ENCODE measurements at places on chromosomes 13 and 19.
A peak's percentile ranks its signal among the peaks of the same experiment; 100 is the strongest.

DNA sequence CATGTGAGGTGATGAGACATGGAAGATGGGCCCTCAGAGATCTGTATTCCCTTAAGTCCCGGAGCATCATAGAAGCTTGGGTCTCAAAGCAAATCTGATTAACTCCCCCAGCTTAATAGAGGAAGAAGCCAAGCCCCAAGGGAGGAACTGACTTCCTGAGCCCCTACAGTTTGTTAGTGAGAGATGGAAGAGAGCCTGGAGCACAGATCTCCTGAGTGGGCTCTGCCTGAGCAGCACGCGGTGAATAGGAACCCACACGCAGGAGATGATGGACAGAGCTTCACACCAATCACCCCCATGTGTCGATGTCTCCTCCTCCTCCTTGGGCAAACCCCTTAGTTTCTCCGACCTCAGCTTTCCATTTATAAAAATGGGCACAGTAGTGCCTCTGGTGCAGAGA is 50.1 kb upstream of the ATP12A start:
- no peak for DNase-seq

DNA sequence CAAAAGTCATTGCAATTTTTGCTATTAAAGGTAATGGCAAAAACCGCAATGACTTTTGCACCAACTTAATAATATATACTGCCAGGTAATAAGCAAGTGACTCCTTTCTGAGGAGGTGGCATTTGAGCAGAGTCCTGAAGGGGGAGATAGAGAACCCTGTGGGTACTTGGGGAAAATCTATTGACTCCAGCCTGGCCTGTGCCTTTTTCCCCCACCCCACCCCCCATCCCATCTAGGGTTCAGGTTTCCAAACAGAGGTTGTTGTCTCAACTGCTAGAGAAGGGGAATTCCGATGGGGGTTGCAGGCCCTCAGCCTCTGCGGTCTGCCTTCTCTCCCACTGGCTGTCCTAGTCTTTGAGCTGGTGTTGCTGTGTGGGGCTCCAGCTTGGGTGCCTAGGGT is 11.5 kb downstream of the S1PR2 start:
- peak; percentile 26 for DNase-seq

- DNase-seq = no peak
These were observed 584.5 kb downstream of the SLITRK1 start for GRCh38 chr13:83297586-83298290.

DNA sequence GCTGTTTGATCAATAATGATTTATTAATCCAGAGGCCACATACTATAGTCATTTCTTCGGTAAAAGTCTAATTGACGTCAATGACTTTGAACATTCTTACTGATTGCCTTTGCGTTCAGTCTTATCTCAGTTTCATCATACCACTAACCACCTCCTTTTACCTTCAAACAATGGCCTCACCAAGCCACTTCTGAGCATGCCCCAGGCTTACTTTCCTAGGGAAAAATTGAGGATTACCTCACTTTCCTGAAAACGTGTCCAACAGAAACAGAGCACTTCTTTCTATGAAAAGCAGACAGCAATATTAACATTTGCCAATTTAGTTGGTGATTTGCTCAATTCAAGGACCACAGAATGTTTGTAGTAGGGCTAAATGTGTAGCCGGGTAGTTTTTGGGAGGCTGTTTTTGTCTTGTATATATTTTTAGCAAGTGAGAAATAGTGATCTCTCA is 157.6 kb downstream of the KLF5 start:
- DNase-seq = no peak

DNA sequence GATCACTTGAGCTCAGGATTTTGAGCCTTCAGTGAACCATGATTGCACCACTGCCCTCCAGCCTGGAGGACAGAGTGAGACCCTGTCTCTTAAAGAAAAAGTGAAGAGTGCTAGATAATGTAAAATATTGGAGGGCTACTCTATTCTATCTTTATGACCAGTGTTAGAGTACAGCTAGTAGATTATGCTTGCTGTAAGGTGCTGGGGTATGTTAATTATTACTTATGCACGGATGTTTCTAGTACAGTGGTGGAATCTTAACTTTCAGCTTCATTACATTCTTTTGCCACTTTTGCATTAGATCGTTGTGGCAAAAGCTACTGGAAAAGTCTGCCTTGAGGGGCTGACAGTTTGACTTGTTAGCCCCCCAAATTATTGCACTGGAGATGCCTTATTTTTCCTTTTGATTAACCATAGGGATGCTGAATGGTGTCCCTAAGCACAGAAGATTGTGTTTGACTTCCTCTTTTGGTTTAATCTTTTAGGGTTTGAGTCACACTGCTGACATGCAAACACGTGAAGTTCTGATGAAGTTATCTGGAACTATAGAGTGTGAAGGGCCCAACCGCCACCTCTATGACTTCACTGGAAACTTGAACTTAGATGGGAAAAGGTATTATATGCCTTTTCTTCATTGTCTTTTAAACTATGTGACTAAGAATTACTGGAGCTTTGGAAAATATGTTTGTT is 169.8 kb downstream of the ATP8A2 start:
- no peak for DNase-seq

- no peak for DNase-seq
These were observed 923 bp downstream of the DOCK9 start for GRCh38 chr13:98976941-98977340.

- DNase-seq = peak; percentile 21
These were observed 4.9 kb downstream of the MBNL2 start for GRCh38 chr13:97226788-97227627.

DNA sequence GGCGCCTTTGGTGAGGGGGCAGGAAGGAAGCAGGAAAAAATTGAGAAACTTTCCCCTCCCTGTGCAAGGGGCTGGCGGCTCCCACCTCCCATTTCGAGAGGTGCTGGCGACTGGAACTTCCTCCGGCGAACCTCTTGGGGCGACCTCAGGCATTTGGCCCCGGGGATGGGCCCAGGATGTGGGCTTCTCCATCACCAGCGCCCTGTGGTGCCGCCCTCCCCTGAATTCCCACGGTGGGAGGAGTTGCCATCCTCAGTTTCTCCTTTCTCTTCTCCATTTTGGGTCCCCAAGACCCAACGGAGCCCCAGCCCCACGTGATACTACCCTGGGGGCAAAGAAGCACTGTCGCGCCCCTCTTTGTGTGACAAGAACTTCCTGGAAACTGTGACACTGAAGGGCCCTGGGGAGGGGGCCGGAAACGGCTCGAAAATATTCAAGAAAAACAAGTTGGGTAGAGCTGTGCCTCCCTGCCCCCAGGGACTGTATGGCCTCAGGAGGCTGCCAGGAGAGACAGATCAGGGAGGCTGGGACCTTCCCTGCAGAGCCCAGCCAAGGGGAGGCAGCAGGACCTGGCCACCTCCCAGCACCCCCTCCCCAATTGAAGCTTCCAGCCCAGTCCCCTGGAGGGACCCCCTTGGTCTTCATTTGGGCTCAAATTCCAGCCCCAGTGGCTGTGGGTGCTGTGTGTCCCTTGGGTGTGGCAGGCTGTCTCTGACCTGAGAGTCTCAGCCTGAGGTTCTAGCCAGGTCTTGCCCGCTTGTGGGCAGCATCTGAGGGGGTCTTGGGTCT is 16.2 kb upstream of the AP1M2 start:
- peak; percentile 57 for DNase-seq

DNA sequence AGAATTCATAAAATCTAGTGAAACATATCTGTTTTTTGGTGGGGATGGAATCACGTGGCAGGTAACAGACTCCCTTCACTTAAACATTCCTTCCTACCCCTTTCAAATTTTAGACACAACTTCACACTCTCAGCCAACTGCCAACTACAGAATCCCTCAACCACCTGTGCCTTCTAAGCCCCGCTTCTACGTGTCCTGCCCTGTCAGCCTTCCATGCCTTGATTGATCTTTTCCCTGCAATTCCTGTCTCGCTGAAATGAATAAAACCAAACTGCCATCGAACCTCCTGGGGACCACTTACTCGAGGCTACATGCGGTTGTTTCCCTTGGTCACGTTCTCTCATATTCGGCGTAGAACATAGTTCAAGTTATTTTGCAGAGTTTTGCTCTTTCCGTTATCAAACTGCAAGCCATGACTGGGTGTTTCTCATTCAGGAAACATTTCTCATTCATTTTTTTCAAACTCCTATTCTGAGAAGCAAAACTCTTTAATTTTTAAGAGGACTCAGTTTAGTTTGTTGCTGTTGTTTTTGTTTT is 1.1 kb downstream of the ZNF625 start:
- DNase-seq = no peak

GRCh38 chr13:98921015-98921580 is 56.8 kb downstream of the DOCK9 start:
- DNase-seq = no peak
